ENCODE measurements at places on chromosomes 2 and 18.

DNA sequence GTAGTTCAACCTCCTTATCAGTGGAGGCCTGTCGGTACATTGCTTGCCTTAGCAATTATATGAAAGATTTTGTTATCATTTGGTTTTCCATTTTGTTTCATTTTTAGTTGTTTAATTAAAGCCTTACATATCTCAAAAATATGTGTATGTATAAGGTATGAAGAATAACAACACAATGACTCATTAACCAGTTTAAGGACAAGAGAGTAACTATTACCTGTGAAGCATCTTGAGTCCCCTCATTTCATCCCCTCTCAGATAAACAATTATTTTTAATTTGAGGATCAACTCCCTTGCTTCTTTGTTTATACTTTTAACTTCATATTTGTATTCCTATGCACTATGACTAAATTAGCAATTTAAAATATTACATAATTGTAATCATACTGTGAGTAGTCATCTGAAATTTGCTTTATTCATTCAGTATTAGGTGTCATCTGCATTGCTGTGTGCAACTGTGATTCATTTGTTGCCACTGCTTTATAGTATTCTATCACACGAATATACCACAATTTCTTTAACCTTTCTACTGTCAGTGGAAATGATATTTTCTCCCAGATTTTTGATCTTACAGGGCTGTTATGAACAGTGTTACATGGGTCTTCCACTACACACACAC lies 126.4 kb downstream of the RNF152 start:
- DNase-seq, result no peak

- no peak for DNase-seq
These were observed 51.7 kb downstream of the NOP58 start for GRCh38 chr2:202317080-202317857.

GRCh38 chr18:48816554-48816953 lies 134.2 kb downstream of the SMAD7 start:
- DNase-seq, result no peak

GRCh38 chr2:29430382-29431112 lies 315.3 kb downstream of the CLIP4 start:
- no peak for DNase-seq

DNA sequence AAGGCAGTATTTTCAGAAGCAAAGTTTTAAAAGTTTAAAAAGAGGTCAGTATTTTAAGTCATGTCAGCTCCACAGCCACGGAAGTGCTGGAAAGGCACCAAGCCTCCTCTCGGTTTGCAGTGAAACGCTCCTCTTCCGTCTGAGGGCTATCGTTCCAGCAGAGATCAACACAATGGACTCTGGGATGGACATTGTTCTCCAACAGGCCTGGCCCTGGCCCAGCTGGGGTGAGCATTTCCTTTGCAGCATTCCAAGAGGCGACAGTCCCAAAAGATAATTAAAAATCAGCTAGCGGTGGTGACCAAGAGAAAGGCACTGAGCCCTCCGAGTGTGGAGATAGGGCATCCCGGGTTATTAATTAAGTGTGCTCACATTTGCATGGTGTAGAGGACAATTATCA lies 95.9 kb upstream of the LCLAT1 start:
- no peak for DNase-seq

GRCh38 chr2:165113414-165113813 lies 90.4 kb downstream of the SCN3A start:
- no peak for DNase-seq

DNA sequence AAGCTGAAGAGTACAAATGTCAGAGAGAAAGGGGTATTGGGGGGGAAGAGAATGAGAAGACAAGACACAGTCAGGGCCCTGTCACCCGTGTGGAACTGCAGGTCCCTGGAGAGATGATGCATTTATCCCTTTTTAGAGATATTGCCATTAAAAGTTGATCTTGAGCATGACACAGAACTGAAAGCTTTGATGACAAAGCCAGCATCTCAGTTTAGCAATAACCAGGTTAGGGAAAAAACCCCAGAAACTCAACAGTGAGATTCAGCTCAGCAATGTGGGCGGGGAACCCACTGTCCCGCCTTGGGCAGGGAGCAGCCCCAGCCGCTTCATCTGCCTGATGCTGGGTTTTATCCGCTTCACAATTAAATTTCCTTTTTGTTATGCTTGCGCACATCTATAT lies 181.1 kb downstream of the NEDD4L start:
- no peak for DNase-seq

DNA sequence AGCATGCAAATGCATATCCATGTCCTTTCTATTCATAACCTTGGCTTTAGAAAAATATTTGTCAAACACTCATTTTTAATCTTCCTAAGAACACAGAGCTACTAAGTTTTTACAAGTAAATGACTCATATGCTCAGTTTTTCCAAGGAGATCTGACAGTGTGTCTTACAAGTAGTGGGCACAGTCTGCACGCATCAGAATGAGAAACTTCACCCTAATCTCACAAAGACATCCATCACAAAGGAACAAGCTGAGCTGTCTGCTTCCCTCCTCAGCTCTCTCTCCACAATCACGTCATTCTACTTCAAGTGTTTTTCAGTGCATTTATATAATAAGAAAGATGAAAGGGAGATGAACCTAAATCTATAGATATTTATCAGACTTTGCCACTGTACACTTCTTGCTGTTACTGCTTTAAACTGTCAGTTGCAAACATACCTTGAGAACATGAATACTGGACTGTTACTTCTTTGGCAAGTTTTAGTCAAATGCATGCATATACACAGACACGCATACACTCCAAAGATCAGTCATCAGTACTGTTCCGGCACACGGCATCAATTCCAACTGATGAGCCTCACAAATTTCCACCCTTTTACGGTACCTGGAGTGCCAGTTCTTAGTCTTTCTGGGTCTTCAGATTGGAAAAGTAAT lies 75.7 kb downstream of the RBMS1 start:
- no peak for DNase-seq

GRCh38 chr2:236289766-236290462 lies 25.7 kb upstream of the ASB18 start:
- no peak for DNase-seq

GRCh38 chr2:19131871-19132270 lies 226.6 kb downstream of the OSR1 start:
- no peak for DNase-seq

DNA sequence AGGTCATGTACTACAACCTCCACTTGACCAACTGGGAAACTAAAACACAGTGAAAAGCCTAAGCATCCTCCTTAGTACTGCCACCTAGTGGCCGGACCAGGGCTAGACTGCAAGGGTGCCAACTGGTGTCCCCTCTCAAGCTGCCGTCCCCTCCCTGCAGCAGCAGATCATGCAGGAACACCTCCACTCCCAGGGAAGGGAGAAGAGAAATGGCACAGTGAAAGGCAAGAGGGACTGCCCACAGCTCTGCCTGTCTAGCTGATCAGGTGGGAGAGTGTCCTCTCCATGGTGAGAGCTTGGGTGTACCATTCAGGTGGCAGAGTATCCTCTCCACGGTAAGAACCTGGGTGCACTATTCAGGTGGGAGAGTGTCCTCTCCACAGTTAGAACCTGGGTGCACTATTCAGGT lies 78.1 kb downstream of the AAK1 start:
- peak; percentile 16 for DNase-seq

DNA sequence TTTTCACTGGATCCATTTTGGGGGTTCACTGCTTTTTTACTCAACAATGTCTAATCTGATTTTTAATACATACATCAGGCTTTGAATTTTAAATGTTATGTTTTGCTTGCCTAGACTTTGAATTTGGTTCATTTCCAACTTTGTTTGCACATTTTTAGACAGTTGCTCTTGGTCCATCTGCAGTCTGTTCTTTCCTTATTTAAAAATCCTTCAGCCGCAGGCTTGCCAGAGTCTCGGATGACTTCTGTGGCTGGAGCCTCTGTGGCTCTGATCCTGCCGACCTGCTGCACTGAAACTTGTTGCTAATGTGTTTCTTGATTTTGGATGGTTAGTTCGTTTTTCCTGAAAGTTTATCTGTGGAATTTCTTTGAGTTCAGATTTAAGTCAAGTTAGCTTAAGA lies 172.0 kb upstream of the ALKAL2 start:
- no peak for DNase-seq

DNA sequence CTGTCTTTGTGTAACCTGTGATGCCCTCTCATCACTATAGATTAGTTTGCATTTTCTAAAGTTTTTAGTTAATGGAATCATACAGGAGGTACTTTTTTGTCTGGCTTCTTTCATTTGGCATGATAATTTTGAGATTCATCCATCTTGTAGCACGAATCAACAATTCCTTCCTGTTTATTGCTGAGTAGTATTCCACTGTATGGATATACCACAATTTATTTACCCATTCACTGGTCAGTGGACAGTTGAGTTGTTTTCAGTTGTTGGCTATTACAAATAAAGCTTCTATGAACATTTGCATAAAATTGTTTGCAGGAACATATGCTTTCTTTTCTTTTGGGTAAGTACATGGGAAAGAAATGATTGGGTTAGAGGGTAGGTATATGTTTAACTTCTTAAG lies 40.1 kb upstream of the ZNF396 start:
- no peak for DNase-seq

DNA sequence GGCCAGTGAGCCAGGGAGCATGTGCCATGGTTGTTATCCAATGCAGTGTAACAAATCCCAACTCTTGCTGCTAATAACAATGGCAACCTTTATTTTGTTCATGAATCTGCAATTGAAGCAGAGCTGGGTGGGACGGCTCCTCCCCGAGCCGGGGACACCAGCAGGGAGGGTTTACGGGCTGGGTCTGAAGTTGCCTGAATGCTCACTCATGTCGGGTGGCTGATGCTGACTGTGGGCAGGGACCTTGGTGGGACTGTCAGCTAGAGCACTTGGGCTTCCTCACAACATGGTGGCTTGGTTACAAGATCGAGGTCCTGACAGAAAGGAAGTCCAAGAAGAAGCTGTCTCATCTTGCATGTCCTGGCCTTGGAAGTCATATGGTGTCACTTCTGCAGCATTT lies 264.5 kb downstream of the NDUFA10 start:
- no peak for DNase-seq

- DNase-seq, result no peak
These were observed 196.8 kb downstream of the PPP1R1C start for GRCh38 chr2:182182436-182182835.

DNA sequence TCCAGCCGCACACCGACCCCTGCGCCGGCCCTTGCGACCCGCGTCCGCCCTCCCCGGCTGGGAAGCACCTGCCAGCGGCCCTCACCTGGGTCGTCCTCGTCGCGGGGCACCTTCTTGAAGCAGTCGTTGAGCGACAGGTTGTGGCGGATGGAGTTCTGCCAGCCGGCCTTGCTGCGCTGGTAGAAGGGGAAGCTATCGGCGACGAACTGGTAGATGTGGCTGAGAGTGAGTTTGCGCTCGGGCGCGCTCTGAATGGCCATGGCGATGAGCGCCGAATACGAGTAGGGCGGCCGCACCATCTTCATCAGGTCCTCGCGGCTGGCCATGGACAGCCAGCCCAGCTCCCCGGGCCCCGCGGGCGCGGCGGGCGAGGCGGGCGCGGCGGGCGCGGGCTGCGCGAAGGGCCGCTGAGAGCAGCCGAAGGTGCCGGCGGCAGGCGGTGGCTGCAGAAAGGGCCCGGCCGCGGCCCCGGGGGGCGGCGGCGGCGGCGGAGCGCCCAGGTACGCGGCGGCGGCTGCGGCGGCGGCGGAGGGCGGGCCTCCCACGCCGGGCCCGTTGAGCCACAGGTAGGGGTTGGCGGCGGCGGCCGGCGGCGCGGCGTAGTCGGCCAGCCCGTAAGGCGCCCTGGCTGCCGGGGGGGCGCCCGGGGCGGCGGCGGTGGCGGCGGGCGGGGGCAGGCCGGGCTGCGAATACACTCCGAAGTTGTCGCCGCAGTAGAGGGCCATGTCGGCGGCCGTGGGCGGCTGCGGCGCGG lies 505 bp downstream of the FOXI3 start:
- DNase-seq, result no peak

- DNase-seq, result no peak
These were observed 18.8 kb downstream of the COX7A2L start for GRCh38 chr2:42342061-42342794.

GRCh38 chr2:64263315-64263714 lies 119.1 kb upstream of the PELI1 start:
- DNase-seq, result no peak

DNA sequence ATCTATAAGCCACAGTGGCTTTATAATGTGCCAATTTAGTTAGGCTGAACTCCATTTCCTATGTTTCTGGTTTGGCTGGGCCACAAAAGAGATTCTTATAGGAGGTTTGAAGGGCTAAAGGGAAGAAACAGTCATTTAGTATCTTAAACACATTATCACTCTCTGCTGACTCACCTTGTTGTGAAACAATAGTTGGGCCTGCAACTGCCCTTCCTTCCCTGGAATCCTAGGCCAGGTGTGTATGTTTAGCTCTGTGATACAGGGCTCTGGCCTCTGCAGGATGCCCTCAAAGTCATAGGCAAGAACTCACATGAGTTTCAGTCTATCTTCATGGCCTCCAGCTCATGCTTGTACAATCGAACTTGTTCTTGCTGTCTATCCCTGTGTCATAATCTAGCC lies 400.0 kb upstream of the CELF4 start:
- DNase-seq, result no peak

DNA sequence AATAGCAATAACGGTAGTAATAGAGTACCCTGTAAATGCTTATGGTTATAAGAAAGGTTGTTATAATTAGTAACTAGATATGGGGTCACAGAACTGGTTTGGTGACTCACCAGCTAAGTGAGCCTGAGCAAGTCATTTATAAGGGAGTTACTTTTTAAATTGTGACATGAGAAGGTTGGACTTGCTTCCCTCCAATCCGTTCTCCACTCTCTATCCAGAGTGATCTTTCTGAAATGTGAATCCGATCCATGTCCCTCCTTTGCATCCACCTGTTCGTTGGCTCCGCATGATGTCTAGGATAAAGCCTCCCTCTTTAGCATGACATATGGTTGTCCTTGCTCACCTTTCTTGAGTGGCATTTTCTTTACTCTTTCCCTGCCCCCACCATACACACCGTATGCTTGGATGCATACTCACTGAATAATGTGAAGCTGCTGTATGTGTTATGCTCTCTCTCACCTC lies 83.1 kb downstream of the CDC42EP3 start:
- DNase-seq, result no peak

- no peak for DNase-seq
These were observed 139.8 kb downstream of the ZFP36L2 start for GRCh38 chr2:43086451-43087221.

DNA sequence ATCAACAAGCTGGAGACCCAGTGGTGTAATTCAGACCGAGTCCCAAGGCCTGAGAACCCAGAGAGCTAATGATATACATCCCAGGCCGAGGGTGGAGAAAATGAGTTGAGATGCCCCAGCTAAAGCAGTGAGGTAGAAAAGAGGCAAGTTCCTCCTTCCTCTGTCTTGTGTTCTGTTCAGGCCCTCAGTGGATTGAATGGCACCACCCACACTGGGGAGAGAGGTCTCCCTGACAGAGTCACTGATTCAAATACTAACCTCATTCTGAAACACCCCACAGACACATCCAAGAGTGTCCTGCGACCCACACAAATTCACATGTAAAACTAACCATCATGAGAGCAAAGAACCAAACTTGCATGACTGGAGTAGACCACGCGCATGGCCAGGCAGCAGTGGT lies 215.3 kb downstream of the ANAPC1 start:
- no peak for DNase-seq

- no peak for DNase-seq
These were observed 307.8 kb downstream of the NDUFA10 start for GRCh38 chr2:239717319-239717675.

Measured in hippocampal formation (tissue), 2 donors.